ENCODE measurements at places on chromosomes 12 and 14.

GRCh38 chr12:4852308-4852707 lies 57.4 kb upstream of the KCNA1 start:
- DNase-seq, result no peak

DNA sequence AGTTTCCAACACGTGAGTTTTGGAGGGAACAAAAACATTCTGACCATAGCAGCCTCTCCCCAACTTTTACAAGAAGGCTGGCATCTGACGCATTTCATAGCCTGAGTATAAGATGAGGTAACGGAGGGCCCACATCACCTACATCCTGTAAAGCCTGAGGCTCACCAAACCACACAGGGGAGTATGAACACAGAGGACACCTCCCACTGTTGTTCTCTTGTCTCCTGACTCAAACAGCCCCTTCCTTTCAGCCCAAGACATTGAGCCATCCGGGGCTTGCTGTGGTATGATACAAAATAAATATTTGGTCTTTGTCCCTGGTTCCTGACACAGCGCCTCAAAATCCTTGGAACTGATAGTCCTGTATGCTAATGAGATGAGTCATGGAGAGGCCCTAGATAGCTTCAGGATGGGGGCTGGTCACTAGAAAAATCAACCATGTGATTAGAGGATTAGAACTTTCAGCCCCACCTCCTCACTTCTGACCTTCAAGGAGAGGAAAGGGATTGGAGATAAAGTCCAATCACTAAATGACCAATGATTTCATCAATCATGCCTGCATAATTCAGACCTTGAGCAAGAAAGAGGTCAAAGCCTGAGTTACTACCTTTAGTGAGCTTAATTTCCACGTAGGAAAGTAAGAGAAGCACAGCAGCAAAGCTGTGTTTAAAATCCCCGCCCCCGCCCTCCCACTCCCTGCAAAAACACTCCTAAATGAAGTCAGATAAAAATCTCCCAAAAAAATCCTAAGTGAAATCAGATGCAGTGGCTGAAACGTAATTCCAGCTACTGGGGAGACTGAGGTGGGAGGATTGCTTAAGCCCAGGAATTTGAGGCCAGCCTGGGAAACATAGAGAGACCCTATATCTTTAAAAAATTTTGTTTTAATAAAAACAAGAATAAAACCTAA lies 236.4 kb downstream of the PCNX1 start:
- DNase-seq, result peak; percentile 74

DNA sequence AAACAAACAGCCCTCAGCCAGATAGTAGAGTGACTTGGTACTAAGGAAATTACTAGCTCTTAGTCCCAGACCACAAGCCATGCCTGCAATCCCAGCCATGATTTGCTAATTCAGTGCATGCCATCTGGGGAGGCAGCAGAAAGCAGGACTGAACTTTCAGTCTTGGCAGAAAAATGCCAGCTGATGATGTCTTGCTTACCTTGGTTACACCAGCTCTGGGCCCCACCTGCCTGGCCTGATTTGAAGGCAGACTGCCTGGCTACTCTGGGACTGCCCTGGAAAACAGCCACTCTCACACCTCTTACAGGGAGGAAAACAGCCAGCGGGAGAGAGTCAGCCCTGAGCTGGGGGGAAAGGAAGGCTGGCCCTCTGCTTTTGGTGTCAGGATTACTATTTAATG lies 4.6 kb upstream of the UNC119B start:
- no peak for DNase-seq

GRCh38 chr12:12776261-12776660 lies 9.2 kb upstream of the APOLD1 start:
- no peak for DNase-seq

DNA sequence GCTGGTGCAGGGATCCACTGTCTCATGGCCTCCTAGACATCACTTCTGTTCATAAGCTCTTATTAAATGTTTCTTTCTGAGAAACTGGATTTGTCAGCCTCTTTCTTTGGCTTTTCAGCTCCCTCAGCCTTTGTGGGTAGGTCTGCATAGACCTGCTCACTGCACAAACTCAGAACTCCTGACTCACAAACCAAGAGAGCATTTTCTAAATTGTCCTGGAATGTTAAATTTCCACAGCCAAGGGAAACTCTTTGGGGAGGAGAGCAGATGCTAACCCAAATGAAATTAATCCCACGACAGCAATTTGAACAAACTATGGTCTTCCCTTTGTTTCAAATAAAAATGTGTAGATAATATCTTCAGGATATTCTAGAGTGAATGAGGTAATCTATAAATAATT lies 19.5 kb upstream of the CERS5 start:
- no peak for DNase-seq

- no peak for DNase-seq
Observed at GRCh38 chr12:74021937-74022336, 515.7 kb upstream of the ATXN7L3B start.

GRCh38 chr14:91269076-91269991 lies 24.8 kb upstream of the GPR68 start:
- DNase-seq, result no peak

- DNase-seq, result no peak
Observed at GRCh38 chr12:123937707-123938591, 34.7 kb downstream of the CCDC92 start.
